ENCODE measurements at places on chromosomes 4 and X.

GRCh38 chr4:53579826-53580225 lies 11.5 kb downstream of the LNX1 start:
- no peak for DNase-seq

DNA sequence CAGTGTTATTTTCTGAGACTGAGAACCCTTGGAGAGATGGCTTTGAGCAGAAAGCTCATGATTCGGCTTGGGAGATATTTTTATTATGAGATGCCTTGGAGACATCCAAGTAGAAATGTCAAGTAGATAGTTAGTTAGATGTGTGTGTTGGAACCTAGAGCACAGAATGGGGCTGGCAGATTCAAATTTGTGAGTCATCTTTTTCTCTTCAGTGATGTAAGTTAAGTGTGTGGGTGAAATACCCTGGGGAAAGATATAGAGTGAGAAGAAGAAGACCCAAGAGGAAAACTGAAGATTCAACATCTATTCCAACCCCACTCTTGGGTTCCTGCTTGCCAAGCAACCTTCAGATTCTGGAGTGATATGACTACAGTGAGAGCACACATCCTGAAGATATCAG lies 580.8 kb upstream of the AMOT start:
- DNase-seq: no peak

- DNase-seq: no peak
These were observed 122.8 kb upstream of the NOCT start for GRCh38 chr4:138892483-138893407.

GRCh38 chr4:153789741-153790499 lies 1.0 kb upstream of the SFRP2 start:
- DNase-seq: no peak

DNA sequence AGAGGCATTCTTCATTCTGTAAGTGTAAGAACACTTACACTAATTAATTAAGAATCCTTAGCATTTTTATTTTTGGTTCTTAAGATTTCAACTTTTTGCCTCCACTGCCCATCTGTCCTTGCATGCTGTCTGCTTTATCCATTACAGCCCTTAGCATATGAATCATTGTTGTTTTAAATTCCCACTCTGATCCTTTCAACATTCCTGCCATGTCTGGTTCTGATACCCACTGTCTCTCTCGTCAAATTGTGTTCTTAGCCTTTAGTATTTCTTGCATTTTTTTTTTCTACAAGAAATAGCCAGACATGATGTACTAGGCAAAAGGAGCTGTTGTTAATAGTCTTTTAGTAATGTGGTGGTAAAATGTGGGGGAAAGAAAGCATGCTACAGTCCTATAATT lies 1360.0 kb downstream of the TECRL start:
- DNase-seq: no peak

DNA sequence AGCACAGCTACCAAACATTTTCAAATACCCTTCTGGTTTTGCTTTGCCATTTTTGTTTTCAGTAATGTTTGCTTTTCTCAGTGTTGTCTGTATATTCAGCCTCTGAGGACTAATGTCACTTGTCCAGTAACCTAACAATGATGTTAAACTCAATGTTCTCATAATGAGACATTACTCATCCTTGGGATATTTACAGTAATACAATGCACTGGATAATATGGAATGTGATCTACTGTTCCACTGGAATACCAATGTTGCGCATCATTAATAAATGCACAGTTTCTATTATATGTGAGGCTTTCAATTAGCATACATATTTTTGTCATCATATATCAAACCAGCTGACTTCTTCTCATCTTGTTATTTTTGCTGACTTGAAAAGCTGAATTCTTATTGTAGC lies 259.1 kb downstream of the SH2D1A start:
- DNase-seq: no peak

GRCh38 chr4:187550256-187550950 lies 445.2 kb upstream of the ZFP42 start:
- DNase-seq: no peak

DNA sequence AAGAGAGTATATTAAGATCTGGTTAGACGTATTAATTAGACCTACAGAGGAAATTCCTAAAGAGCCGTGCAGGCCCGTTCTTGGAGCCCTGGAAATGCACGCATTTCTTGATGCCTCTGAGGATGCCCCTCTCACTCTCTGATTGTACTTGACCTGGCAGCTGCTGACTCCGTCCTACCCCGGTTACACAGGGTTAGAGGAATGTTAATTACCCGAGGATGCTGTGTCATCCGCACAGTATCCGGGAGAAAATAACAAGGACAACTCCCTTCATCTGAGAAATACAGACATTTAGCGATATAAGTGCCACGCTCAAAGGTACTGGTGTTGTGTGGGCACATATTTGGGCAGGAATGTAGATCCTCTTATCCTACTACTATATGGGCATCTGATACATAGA lies 404.6 kb upstream of the FAT1 start:
- no peak for DNase-seq

DNA sequence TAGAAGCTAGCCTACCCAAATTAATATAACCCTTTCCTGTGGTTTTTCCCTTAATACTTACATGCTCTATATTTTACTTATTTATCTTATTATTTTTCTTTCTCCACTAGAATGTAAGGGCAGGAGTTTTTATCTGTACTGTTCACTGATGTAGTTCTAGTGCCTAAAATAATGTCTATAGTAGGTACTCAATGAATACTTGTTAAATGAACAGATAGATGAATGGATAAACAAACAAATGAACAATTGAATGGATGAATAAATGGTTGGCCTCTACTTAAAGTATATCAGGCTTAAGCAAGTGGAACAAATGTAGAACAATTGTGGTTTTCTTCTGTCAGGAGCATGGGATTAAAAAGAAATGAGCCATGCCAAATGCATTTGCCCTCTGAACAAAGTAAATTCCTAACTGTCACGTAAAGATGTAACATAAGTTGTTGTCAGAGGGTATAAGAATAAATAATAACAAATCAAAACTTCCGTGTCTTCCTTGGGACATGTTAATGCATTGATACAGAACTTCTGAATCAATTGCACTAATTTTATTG lies 54.1 kb downstream of the SYTL5 start:
- no peak for DNase-seq

DNA sequence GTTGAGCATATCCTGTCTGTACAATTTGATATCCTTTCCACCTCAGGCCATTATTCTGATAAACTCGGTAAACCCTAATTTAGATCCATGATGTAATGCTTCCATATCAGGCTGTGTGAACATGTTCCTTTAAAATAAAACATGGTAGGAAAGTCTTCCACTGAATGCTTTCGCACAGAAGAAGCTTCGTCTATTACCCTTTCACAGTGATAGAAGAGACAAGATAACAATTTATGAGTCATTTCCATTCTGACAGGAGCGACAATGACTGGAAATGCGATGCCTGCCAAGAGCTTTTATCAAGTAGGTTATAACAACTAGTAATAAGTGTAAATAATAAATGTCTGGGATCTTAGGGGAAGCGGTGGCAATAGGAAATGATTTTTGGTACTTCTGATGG lies 98.8 kb downstream of the TTC29 start:
- no peak for DNase-seq

DNA sequence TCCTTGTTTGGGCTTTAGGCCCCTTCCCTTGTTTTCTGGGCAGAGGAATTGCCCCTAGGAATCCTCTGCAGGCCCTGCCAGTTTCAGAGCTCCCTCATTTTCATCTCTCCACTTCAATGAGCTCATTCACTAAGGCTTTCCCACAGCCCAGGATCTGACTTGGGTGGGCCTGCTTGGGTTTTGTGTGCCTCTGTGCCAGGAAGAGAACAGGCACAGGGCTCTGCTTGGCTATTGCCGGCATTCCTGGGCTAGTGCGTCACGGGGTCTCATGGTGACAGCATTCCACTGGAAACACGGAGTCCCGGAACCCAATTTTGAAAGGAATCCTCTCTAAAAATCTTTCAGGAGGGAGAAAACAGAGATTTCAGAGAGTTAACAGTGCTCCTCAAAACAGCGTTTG lies 150.5 kb downstream of the VCX3A start:
- DNase-seq: no peak

- no peak for DNase-seq
These were observed 7.9 kb upstream of the PPP3CA start for GRCh38 chr4:101355246-101355645.

DNA sequence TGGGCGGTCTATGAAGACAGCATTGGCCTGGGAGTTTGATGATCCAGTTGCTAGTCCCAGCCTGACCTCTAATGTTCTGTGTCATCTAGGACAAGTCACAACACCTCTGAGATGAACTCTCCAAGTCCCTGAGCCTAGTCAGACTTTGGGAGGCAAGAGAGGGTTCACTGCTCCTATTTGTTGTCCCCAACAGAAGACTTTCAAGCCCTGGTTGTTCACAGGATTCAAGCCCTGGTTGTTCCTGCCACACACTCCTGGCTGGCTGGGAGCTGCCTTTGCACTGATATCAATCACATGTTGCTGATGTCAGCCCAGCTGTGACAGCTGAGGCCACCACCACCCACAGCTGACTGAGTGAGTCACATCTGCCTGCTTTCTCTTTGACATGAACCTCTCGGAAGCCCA lies 253.2 kb upstream of the RASGEF1B start:
- peak; percentile 41 for DNase-seq

Measured in stimulated activated CD4-positive, alpha-beta T cell treated with anti-CD3 and anti-CD28 coated beads, TNF-alpha, amount 100 ng/mL, for 24 hours (primary cell).